ENCODE measurements at places on chromosomes 12 and 14.

DNA sequence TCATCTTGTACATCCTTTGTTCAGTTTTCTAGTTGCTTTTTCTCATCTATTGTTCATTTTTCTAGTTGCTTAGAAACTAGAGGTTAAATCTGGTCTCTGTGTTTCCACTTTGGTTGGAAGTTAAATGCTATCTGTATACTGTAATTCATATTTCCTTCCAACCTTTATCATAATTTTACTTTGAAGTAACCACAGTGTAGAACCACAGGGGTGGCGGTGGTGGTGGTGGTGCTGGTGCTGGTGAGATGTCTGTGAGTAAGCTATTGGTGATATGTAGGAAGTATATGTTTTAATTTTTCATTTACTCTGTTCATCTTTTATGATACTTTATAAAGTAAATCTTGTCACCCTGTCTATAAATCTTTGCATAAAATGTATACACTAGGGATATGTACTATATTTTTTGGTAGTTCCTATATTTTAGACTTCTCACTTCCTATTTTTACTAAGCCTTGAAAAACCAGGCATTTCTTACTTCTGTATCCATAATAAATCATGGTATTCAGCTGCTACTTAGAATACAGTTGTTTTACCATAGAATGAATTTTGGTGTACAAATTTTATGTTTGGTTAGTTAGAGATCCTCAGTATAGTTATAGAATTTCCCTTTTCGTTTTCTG is 31.9 kb downstream of the CCDC91 start:
- DNase-seq: no peak

- no peak for DNase-seq
These were observed 42.2 kb upstream of the MBIP start for GRCh38 chr14:36362648-36363047.

DNA sequence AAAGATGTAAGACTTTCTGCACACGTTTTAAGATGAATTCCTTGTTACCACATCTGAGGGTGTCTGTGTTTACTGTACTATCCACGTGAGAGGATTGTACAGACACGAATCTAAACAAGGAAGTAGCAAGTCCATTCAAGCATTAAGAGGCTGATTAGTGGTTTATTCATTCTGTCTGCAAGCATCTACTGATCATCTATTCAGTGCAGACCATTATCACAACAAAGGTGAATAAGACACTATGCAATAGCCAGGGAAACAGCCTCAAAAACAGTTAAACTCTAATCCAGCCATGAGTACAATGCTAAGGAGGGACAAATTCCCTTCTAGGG is 111.6 kb upstream of the PZP start:
- DNase-seq: no peak

DNA sequence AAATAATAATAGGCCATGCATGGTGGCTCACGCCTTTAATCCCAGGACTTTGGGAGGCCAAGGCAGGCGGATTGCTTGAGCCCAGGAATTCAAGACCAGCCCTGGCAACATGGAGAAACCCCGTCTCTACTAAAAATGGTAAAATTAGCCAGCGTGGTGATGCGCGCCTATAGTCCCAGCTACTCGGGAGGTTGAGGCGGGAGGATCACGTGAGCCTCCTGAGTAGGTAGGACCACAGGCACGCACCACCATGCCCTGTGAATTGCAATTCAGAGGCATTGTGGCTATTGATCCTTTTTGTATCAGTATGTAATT is 2.3 kb downstream of the ARHGDIB start:
- no peak for DNase-seq

DNA sequence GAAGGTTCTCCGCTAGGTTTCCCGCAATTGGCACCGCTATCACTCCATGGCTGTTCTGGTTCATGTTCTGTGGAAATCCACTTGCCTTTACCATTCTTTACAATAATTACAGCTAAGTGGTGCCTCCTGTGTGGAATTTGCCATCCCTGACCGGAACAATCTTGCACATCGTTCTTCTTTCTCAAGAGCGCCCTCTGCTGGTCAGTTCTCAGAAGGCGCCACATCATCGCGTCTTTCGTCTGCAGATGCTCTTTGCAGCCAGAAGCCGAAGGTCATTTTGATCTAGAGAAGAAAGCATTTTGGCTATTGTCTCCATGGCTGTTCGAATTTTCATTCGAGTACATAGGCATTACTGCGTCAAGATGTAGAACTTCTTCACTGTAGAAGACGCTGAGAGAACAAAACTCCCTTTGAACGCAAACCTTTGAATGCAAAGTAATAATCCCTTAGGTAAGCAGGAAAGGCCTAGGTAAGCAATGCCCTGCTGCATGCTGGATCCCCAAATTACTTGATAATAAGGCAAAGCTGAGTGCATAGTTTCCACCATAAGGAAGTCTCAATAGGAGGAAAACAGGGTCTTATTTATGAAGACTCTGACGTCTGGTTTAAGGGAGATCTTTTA is 10.1 kb upstream of the RTRAF start:
- no peak for DNase-seq

DNA sequence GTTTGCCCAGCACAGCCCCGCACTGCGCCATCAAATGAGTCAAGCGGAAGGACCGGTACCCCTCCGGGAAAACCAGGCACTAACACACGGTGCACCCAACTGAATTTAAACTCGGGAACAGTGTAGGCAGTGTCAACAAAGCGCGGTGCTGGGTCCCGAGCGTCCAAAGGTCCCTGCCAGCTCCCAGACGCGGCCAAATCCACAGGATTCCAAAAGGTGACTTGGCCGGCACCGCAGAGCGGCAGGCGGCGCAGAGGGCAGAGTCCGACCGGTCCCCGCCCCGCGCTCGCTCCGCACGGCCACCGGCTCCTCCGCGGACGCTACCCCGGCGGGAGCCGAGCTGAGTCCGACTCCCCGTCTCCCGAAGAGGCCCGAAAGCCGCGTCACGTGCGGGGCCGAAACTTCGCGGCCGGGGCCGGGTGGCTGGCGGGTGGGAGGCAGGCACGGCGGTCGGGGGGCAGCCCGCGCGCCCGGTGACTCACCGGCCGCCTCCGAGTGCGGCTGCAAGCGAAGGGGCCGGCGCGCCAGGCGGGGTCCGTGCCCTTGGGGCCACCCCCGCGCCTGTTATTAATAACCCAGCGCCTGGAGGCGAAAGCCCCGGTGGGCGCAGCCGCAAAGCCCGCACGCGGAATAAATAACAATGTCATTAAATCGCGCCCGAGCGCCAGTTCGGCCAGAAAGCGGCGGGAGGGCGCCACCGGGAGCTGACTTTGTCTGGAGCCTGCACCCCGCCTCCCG is 863 bp downstream of the DENND5B start:
- no peak for DNase-seq

DNA sequence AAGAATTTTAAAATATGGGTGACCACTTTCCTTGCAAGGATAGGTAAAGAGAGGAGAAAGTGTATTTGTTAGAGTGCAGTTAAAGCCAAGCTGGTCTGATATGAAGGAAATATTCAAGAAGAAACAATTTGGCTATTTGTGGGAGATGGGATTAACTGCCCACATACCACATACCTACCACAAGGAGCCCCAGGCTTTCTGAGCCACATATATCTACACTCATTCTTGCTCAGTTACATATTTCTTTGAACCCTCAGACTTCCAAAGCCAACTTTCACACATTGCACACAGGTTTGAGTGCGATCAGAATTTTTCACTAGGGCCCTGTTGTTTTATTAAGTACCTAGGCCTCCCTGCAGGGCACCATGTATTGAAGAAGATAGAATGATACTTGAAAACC is 330.2 kb downstream of the ZFP36L1 start:
- DNase-seq: no peak

DNA sequence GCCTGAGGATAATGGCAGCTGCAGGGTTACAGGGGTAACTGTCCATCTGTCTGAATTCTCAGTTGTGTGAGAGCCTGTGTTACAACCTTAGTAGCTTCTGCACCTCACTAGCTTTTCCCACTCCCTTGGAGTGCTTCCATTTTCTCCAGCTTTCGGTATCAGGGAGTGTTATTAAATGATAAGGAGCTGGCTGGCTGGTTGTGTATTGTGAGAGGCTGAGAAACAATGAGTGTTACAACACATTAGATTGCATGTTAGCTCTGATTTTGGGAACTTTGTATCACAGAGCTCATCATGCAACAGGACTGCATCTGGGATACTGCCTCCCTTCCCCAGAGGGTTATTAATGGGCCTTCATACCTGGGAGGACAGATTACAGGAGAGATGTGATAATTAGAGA is 723.7 kb downstream of the DIO2 start:
- no peak for DNase-seq

- DNase-seq: no peak
These were observed 301.7 kb downstream of the GALC start for GRCh38 chr14:87691042-87691881.

GRCh38 chr14:44444454-44444853 is 62.6 kb downstream of the FSCB start:
- no peak for DNase-seq

DNA sequence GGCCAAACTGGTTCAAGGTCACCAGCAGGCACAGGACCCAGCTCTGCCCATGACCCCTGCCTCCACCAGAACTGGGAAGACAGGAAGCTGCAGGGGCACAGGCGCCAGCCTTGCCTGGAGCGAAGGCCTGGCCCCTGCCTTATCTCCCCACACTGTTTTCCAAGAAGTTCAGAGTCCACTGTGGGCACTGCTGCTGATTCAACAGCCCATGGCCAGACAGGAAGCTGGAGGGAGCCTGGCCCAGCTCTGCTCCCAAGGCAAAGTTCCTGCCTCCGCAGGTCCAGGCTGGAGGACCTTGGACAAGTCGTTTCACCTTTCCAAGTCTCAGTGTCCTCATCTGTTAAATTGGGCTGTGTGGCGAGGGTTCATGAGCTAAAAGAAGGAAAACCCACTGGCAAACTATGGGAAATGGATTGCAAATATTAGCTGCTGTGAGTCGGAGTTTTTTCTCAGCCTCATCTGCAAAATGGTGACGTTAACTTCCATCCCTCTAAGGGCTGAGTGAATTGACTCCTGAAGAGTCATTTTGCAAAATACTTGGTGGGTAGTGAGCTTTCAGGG is 1.2 kb downstream of the PHETA1 start:
- no peak for DNase-seq

- no peak for DNase-seq
These were observed 13.1 kb downstream of the JDP2 start for GRCh38 chr14:75440733-75441477.

DNA sequence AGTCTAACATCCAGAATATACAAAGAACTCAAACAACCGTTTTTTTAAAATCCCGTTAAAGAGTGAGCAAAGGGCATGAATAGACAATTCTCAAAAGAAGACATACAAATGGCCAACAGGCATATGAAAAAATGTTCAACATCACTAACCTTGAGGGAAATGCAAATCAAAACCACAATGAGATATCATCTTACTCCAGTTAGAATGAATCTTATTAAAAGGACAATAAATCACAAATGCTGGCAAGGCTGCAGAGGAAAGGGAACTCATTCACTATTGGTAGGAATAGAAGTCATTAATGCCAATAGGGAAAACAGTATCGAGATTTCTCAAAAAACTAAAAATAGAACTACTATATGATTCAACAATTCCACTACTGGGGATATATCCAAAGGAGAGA is 520.1 kb downstream of the RMST start:
- no peak for DNase-seq

GRCh38 chr14:21978999-21979314 is 305.3 kb upstream of the OR4E1 start:
- DNase-seq: no peak

- no peak for DNase-seq
These were observed at the start of gene KCNJ8 for GRCh38 chr12:21774358-21775132. KCNJ8 (minus strand) TSS chr12:21774706; CDS start chr12:21773616, 1,090 bp downstream.

DNA sequence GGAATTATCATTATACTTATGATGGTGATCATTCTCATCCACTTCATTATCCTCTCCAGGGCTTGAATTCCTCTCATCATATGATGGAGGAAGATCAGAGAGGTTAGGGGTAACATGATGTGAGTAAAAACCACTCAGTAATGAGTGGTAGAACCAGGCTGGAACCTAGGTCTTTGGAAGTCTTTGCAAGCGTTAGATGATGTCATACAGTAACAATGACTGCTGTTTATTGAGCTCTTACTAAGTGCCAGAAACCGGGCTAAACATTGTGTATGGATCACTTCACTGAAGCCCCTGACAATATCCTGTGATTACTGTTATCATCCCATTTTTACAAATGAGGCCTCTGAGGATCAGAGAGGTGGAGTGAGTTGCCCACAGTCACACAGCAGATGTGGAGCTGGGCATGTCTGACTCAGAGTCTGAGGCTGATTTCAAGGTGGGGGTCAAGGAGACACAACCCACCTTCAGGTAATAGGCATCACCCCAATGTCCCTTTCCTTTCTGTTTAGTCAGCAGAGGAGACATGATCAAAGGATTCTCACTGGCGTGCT is 19.5 kb downstream of the WSCD2 start:
- no peak for DNase-seq

DNA sequence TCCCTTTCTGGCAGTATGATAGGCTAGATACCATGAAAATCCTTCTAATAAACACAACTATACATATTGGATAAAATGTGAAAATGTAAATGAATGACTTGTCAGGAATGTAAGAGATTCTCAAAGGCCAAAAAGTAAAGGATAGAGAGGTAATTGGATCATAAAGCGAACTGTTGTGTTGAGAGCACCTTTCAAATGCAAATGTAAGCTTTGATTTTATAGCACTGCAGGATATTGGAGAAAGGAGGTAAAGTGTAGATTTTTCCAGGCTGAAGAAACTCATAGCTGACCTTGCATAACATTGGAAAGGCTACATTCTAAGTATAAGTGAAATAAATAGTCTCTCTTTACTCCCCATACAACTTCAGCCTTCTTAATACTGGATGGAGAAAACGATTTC is 54.0 kb downstream of the PTPRB start:
- no peak for DNase-seq

GRCh38 chr12:122363782-122364181 is 58.7 kb downstream of the CLIP1 start:
- no peak for DNase-seq

DNA sequence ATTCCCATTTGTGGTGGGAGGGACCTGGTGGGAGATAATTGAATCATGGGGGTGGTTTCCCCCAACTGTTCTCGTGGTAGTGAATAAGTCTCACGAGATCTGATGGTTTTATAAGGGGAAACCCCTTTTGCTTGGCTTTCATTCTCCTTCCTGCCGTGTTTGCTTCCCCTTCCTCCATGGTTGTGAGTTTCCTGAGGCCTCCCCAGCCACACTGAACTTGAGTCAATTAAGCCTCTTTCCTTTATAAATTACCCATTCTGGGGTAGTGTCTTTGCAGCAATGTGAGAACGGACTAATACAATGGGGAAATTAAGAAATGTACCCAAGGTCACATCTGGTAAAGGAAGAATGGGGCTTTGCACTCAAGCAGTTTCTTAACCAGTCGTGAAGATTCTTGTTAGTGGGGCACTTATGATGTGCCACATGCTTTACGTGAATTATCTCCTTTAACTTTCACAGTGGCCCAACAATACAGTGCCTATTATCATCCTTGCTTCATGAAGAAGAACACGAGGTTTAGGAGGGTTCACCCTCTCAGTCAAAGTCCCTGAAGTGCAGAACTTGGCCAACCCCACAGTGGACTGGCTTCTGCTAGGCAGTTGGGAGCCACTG is 234.3 kb downstream of the EFCAB11 start:
- DNase-seq: no peak

DNA sequence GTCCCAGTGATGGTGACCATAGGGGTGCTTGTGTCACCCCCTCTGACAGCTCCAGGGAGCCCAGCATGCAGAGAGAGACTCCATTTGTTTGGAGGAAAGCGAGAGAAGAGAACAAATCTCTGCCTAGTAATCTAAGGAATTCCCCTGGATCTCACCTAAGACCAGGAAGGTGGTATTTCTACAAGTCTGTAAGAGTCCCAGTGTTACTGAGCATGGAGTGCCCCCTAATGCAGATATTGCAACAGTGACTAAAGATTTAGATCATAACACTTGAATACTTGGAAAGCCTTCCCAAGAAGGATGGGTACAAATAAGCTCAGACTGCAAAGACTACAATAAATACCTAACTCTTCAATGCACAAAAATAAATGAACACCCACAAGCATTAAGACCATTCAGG is 360.4 kb upstream of the GARIN6 start:
- no peak for DNase-seq
